ENCODE measurements at places on chromosomes 5 and 9.
A peak's percentile ranks its signal among the peaks of the same experiment; 100 is the strongest.

DNA sequence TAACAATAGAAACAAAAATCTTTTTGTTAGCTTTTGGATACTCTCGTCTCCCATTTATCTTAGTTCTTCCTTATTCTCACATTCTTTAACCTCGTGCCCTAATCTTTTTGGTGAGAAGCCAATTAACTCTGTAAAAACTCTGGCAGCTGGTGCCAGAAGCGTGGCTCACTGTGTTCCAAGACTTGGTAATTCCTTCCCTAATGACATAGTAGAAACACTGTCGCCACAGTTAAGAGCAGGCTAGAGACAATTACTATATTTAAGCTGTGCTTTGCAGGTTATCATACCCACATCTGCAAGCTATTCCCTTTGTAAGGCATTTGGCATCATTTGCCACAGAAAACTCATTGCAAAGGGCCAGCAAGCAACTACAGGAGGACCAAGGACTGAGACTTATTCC lies 160.9 kb upstream of the PIK3R1 start:
- no peak for DNase-seq

DNA sequence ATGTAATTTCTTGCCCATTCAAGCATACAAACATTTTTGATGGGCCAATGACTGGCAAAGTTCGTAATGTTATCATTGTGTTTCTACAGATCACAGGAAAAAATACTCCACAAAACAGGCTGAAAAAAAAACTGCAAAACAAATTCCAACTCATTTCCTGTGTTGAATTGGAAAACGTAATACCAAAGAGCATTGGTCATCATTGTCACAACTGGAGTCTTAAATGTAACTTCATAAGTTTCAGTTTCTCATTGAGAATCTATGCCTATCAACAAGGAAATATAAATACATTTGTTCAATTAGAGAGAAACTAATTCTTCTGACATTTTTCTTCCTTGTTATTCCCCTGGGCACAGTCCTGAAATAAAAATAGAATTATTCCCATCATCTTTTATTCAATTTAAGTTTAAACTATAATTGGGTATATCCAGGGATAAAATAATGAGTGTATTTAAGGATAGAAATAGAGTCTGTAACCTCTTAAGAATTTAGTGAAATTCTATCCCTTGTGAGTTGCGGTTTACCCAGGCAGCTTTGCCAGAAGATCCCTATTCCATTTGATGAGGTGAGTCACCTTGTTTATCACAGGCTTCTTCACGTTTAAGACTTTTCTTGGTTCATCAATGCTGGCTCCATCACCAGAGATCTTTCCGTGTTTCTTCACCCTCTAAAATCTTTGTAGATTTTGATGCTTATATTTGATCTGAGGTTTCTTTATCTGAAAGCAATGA lies 112.7 kb upstream of the ITGA1 start:
- no peak for DNase-seq

DNA sequence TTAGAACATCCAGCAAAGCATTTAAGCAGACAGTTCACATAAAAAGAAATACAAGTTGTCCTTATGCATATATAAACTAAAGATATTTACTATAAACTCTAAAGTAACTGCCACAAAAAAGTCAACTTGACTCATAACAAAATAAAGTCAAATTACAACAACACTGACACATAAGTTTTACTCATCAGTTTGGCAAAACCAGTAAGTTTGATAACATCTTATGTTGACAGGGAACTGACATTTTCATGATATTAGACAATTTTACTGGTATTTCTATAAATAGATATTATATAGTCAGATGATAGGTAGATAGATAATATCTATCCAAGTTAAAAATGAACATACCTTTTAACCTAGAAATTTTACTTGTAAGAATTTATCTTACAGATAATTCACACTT lies 9.9 kb upstream of the TSLP start:
- no peak for DNase-seq

- no peak for DNase-seq
Measured at GRCh38 chr5:143682246-143682905, 129.6 kb upstream of the HMHB1 start.

GRCh38 chr9:115117999-115118878 lies at the start of gene TNC:
Gene TNC, minus strand, starts transcription at chr9:115118157. Its CDS starts 27,139 bp downstream, at chr9:115091018.
- DNase-seq = peak; percentile 36

Measured in lower leg skin (tissue), 4 donors.